ENCODE measurements at places on chromosomes 12 and 14.

GRCh38 chr12:26431211-26431610 lies 235.8 kb downstream of the SSPN start:
- DNase-seq = no peak

DNA sequence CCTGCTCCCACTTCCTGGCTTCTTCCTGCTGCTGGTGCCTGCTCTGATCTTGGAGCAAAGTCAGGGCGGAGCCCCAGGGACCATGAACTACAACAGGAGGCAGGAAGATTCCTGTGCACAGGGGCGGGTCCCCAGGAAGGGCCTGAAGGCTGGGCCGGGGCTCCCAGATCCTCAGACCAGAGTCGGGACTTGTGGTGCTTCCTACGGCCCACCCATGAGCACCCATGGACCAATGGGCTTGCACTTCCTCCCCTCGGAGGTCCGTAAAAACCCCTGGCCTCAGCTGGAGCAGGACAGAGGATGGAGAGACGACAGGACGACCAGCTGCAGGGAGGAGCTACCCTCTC lies 1287.1 kb downstream of the TMEM121 start:
- DNase-seq = no peak

GRCh38 chr12:10097521-10097920 lies 1.3 kb downstream of the CLEC1A start:
- DNase-seq = no peak

- no peak for DNase-seq
Observed at GRCh38 chr14:26993556-26993955, 395.7 kb upstream of the NOVA1 start.

GRCh38 chr12:98653866-98654493 lies 8.9 kb downstream of the APAF1 start:
- no peak for DNase-seq

DNA sequence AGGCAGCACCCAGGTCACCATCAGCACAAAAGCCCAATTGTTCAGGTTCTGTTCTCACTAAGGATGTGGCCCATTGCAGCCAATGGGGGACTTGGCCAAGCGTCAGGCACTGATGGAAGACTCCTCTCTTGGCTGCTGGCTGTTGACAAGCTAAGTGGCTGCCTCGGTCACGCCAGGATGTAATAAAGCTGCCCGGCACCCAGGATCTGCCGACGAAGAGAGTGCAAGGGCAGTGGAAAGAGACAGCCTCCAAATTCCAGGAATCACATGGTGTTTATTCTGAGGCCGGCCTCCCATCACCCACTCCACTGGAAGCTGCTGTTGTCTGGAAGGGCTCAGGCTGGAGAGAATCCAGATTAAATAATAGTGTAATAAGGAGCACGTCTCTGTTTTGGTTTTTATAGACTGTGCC lies 451.8 kb upstream of the TBX3 start:
- DNase-seq = no peak

DNA sequence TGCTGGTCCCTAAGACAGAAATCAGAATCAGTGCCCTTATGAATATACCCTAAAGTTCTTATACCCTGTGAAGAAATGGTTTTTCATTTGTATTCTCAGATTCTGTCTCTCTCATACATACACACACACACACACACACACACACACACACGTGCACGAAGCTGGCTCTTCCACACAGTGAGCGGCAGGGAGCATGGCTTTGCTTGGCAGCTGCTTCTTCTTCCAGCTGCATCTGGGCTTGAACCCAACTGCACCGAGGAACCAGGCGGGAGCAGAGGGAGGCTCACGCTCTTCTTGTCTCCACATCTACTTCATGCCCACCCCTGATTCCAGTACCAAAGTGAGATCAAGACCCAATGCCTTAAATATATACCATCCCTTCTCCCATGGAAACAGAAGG lies 19.4 kb downstream of the GRIN2B start:
- DNase-seq = no peak

GRCh38 chr14:32561520-32561919 lies 232.4 kb downstream of the AKAP6 start:
- DNase-seq = no peak

- no peak for DNase-seq
Observed at GRCh38 chr12:6724409-6724797, 557 bp downstream of the COPS7A start.

DNA sequence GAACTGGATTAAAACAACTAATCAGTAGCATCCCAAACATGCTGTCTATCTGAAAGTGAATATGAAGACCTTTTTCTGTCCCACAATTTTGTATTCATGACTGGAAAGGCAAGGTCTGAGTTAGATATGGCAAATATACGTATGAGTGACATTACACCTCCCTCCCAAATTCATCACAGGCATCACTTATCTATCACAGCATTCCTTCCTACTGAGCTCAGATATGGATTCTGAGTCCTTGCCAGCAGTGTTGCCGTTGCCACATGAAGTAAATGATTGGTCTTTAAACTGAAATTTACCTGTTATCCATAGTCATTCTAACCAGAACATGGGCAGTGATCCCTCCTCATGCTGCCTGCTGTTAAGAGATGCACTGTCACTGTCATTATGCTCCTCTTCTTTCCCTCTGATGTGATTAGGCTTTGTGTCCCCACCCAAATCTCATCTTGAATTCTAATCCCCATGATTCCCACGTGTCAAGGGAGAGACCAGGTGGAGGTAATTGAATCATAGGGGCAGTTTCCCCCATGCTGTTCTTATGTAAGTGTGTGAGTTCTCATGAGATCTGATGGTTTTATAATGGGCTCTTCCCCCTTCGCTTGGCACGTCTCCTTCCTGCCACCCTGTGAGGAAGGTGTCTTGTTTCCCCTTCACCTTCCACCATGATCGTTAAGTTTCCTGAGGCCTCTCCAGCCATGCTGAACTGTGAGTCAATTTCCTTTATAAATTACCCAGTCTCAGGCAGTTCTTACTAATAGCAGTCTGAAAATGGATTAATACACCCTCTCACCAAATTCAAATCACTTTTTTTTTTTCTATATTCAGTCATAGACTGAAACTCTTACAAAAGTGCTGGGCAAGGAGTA lies 288.4 kb downstream of the NUAK1 start:
- no peak for DNase-seq

GRCh38 chr12:6451348-6452244 lies at the start of gene TAPBPL:
TSS of gene TAPBPL (plus strand) at chr12:6452042. CDS start at chr12:6452249, 207 bp downstream.
- DNase-seq = peak; percentile 78

GRCh38 chr14:73133795-73134194 lies 2.5 kb upstream of the PSEN1 start:
- no peak for DNase-seq

GRCh38 chr14:78725086-78725485 lies 554.9 kb downstream of the NRXN3 start:
- DNase-seq = no peak

- no peak for DNase-seq
Observed at GRCh38 chr12:51639361-51639760, 48.3 kb downstream of the SCN8A start.

DNA sequence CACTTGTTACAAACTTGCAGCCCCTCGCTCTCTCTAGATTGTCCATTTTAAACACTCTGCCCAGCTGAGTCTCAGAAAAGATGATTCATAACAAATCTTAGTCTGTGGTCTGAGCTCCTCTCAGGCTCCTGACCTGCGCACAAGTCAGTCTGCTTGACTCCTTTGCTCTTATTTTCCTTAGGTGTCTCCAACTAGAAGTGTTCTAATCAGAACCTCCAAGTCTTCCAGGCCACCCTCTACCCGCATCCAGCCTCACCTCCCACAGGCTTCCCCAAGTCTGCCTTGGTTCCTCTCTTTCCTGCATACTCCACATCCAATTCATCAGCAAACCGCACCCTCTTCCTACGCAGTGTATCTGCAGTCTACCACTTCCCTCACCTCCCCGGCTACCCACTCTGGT lies 42.4 kb upstream of the BDKRB2 start:
- DNase-seq = no peak

DNA sequence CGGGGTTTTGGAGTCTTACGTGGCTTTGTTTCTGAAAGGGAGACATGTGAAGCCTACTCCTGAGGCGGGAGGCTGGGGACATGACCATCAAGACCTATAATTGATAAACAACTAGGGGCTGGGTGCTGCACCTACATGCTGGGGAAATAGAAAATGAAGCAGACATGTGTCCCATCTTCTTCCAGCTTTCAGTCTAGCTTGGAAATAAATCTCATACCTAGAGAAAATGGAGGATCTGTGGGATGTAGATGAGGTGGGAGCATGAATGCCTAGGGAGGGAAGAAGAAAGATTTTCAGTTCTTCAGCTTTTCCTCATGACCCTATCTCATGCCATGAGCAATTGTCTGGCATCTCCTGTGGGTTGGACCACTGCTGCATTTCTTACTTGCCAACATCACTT lies 22.1 kb downstream of the EMP1 start:
- DNase-seq = no peak

- peak; percentile 12 for DNase-seq
Observed at GRCh38 chr12:6200256-6201212, at the start of gene CD9. TSS of gene CD9 (plus strand) at chr12:6200400. CDS start at chr12:6200500, 100 bp downstream.

- DNase-seq = no peak
Observed at GRCh38 chr12:85065837-85066482, 29.8 kb downstream of the LRRIQ1 start.

DNA sequence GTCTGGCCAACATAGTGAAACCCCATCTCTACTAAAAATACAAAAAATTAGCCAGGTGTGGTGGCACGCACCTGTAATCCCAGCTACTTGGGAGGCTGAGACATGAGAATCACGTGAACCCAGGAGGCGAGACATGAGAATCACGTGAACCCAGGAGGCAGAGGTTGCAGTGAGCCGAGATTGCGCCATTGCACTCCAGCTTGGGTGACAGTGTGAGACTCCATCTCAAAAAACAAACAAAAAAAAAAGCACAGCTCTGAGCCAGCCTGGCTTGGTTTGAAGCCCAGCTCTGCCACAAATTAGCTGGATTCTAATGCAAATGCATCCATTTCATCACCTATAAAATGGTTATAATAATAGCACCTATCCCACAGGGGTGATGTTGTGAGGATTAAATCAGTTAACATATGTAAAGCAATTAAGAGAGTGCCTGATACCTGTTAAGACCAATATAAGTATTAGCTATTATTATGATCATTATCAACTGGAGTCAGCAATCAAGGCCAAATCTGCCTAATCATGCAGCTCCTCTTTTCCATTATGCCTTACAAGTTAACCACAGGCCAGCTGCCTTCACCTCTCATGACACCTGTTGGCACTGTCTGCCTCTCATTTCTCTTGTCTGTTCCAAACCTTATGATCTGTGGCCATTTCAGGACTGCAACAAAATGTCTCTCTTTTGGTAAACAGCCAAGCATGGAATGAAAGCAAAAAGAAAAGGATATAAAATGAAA lies 2.1 kb downstream of the GNPTAB start:
- no peak for DNase-seq

DNA sequence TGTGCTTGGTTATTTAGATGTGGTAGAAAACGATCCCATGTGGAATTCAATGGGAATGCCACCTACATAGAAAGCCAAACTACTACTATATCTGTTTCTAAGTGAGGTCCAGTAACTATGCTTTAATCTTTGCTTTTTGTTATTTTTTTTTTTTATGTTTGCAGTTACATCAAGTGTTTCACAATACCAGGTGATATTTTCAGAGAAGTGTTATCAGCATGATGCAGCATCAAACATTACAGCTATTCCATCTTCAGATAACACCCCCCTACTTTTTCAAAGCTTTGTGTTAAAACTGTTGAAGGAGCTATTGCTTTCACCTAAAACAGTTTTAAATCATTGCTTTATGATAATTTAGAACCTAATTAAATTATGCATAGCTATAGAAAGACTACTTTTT lies 163.8 kb upstream of the SLC16A7 start:
- no peak for DNase-seq

DNA sequence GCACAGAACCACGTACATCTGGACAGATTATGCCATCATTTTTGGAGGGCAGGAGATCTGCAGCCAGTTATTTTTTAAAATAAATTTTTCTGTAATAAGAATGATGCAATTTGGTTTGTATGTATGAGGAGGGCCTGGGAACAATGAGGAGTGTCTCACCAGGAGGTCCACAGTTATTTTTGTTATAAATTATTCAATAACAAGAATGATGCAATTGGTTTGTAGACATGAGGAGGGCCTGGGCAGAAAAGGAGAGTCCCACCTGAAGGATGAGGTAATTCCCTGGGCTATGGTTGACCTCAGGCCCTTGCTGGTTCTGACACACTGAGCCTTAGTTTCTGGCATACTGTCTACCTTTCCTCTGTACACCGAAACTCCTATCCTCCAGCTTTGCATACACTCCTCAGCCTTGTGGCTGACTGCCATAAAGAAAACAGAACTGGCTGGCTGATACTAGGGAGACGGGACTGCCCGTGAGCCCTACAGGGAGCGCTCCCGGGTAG lies 9.0 kb upstream of the DCD start:
- no peak for DNase-seq

DNA sequence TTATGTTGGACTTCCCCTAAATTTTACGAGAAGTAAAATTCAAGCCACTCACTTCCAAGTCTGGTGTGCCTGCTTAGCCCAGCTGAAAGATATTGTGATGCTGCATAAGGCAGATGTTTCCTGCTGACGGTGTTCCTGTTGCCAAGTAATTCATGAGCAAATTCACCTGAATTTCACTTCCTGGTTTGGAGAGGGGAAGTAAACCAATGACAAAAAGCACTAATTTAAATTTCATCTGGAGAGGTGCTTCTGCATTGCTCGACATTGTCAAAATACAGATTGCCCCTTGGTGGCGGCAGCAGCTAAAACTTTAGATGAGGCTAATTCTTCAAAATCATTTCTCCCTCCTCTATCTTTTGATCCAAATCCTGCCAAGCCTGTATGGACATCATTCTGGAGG lies 281.1 kb downstream of the AACS start:
- DNase-seq = no peak

DNA sequence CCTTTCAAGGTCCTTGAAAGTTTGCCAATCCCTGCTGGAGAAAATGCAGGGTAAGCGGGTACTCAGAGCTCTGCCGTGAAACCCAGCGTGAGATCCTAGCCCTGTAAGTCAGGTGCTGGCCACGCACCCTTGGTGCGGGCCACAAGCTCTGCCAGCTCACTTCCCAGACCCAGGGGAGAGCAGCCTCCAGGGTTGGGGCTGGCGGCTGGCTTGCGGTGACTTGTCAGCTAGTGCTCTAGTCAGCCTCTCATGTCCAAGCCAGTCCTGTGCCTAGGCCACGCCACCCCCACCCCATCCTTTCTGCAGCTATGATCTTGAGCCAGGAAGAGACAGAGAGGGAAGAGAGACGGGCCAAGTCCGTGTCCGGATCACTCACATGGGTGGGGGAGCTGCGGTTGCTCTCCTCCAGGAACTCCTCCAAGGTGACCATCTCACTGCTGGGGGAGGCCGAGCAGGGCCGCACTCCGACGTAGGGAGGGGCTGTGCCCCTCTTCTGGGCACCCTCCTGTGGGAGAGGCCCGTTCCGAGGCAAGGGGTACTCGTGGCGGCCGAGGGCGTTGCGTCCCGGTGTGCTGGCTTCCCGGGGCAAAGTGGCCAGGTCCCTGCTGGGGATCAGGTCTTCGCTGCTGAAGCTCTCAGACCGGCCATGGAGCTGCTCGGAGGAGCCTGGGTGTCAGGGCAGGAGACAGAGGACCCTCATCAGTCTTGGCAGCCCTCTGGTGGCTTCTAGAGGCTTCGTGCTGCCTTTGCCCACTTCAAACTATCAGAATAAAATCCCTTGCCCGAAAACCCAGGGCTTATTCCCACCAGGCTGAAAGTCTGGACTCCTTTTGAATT lies 33.3 kb upstream of the GPR68 start:
- no peak for DNase-seq
